ENCODE measurements at places on chromosomes 6 and 20.

DNA sequence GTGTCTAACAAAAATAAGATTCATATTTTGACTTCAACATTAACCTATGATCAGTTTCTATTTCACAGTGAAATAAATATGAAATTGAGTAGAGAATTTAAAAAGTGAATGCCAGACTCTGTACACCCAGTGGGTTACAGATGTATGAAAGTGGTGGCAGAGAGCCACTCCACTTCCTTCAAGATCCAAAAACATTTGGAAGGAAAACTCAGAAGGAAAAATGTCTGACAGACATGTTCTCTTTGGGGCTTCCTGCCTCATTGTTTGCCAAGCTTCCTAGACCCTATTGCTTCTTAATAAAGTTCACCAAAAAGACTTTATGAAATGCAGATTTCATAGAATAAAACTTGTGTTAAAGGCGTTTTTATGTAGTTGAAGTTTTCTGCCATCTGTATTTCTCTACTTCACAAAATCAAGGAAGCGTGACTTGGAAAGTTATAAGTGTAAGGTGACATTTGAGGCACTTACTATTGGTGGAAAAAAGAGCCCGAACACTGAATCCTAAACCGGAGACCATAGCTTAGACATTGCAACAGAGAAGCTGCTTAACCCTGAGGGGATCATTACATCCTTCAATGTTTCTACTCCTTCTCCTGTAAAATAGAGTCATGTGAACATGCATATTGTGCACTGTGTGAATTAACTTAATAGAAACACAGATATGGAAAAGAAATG is 12.8 kb downstream of the HMGCLL1 start:
- DNase-seq: no peak

- no peak for DNase-seq
Observed at GRCh38 chr6:7912736-7913517, 2.3 kb upstream of the TXNDC5 start.

- DNase-seq: no peak
Observed at GRCh38 chr6:49636713-49637349, at the start of gene RHAG. RHAG (minus strand) TSS chr6:49636839; CDS start chr6:49636812, 27 bp downstream.

DNA sequence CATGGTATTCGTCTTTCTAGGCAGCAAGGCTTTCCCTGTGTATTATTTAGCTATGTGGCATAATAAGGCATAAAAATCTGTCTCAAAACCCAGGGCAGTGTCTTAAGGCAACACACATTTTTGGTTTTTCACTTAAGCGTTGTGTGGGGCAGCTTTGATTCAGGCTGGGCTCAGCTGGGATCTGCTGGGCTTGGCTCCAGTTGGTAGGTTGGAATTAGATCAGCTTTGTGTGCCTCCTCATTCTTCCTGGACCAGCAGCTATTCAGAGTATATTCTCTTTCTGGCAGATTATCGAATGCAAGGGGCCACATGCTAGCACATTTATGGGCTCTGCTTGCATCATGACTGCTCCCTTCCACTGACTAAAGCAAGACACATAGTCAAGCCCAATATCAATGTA is 487.9 kb downstream of the RFPL4B start:
- DNase-seq: no peak

DNA sequence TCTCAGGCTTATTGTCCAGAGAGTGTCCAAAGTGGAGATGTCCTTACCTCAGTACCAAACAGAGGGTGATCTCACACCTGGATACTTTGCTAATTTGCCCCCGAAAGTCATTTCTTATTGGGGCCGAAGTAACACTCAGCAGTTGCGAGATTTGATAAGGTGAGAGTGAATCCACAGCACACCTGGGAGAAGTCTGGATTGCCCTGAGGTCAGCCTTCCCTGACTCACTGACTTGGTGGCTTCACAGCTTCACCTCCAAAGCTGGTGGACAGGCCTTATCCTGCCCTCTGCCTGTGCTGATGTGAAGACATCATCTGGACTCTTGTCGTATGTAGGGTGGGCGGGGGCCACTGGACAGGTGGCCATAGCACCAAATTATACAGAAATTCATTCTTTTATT is 101.9 kb upstream of the ARMC2 start:
- no peak for DNase-seq

DNA sequence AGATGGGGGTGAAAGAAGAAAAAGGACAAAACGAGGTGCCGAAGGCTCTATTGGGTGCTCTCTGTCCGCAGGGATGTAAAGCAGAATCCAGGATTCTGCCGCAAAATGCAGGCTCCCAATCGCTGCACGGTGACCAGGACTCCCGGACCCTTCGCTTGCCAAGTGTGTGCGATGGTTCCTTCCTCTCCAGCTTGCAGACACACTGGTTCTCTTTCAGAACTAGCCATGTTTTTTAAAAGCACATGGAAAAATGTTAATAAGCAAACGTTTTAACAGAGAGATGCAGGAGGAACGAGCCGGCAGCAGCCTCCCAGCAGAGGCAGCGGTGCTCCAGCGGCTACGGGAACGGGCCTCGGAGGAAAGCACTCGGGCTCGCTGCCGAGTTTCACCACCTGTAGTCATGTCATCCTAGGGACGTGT is 59.6 kb downstream of the ZNF831 start:
- no peak for DNase-seq

DNA sequence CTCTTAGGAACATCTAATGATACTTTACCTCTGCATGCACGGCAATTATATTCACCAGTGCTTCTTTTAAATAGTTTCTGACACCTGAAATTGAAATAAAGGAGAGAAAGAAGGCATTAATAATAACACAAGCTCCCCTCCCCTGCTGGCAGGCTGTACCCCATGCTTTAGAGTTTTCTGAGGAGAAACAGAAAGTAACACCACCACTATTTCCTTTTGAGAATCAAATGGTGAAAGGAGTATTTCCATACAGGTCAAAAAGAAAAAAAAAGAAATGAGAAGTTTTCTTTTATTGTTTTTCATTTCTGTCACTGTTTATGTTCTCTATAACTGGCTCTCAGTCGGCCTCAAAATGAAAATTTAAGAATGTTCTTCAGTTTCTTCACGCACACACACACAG is 108.1 kb downstream of the IRF4 start:
- no peak for DNase-seq

DNA sequence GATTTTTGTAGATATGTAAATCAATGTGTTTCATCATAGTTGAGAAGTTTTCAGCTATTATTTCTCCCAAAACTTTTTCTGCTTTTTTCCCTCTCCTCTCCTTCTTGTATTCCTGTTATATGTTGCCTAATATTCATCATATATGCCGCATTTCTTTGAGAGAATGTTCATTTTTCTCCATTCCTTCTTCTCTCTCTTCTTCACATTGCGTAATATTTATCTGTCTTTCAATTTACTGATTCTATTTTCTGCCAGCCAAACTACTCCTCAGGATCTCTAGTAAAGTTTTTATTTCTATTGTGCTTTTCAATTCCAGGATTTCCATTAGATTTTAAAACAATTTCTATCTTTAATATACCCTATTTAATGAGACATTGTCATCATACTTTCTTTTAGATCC is 896.8 kb downstream of the EPHA7 start:
- DNase-seq: no peak

- DNase-seq: peak; percentile 10
Observed at GRCh38 chr6:90413867-90414266, 117.2 kb upstream of the BACH2 start.

DNA sequence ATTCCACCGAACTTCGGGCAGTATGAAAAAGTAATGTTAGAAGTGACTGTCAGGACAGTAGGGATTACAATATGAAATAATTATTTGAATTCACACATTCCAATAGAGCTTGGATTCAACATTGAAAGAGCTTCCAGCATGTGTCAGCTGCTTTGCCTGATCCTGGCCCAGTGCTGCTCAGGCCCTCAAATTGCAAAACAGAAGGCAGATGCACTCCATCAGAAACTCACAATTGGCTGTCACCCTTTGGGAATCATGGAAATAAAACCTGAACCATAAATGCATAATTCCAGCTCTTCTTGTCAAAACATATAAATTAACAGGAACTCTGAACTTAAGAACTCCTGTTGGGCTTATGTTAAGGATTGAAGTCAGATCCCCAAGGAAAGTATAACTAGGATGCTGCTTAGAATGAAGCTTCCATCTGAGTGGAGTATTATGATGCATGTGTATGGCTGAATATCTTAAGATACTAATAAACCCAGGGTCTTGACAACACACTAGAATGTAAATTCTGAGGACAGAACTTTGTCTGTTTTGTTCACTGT is 1.8 kb upstream of the NDUFAF4 start:
- DNase-seq: no peak

DNA sequence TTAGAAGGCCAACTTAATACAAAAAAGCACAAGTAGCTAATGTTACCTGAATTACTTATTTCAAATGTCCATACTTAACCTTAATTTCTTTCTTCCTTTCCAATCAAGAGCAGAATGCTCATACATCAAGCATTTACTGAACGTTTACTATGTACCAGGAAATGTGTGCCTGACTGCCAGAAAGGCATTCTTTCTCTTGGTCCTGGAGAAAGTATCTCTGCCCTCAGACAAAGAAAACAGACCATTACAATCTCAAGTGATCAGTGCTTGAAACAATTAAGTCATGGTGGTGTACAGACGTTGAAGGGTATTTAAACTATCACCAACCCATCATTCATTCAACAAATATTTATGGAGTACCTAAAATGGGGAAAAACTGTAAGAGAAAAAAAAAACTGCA is 26.4 kb downstream of the CSNK2A1 start:
- DNase-seq: no peak

GRCh38 chr20:9981829-9982228 is 53.0 kb upstream of the ANKEF1 start:
- DNase-seq: peak; percentile 20

DNA sequence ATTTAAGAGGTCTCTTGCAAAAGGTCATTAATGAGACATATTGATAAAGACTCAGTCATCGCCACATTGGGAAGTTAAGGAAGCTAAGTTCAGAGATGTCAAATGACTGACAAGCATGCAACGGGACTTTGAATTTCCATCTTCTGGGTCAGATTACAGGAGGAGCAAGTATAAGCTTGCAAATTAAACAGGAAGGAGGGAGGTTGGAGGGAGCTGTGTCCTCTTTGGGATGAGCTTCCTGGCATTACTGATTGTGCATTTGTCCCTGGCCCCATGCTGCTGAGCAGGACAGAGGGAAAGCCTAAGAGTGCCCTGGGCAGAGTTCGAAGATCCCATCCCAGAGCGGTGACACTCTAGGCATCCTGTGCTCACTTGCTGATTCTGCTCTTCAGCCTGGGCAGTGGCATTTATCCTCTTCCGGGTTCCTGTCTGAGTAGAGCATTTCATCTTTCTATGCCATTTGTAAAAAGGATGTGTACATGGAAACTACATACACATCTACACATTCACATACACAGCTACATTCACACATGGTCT is 40.5 kb downstream of the SLC22A1 start:
- no peak for DNase-seq

DNA sequence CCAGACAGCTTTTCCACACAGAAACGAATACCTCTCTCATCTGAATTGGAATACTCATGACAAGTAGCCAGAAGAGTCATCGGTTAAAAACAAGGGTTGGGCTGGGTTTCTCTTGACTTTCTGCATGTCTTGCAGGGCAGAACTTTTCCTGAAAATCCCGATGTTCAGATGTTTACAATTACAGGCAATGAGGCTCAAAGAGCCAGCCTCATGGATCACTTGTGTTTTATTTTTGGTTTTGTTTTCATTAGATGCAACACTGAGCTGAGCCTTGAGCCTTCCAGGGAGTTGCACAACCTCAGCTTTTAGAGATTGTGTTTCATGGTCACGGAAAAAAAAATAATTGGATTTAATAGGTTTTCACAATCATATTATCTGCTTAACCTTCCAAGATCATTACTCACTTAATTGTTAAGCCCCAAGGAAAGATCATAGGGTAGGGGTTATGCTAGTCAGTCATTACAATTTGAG is 288.1 kb upstream of the PRDM1 start:
- DNase-seq: peak; percentile 96

DNA sequence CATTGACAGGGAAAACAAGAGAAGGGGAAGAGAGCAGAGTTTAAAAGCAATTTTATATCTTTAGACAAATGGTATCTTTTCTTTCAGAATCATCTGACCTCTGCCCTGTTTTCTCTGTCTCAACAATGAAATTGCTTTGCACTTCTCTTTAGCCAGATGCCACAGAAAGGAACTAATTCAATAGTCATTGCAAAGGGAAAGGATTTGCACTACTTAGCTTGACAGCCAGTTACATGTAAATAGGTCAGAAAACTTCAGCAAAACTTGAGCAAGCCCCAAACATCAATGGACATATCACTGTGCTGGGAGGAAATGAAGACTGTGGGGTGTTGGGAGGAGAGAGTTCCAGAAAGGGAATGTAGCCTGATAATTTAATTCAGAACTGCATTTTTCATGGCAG is 181.3 kb upstream of the FAM83B start:
- no peak for DNase-seq

GRCh38 chr6:76124018-76124417 is 51.6 kb upstream of the IMPG1 start:
- no peak for DNase-seq

GRCh38 chr20:2151858-2152281 is 50.2 kb downstream of the STK35 start:
- DNase-seq: peak; percentile 75

- peak; percentile 85 for DNase-seq
Observed at GRCh38 chr6:32118782-32119628, 9.0 kb downstream of the ATF6B start.

DNA sequence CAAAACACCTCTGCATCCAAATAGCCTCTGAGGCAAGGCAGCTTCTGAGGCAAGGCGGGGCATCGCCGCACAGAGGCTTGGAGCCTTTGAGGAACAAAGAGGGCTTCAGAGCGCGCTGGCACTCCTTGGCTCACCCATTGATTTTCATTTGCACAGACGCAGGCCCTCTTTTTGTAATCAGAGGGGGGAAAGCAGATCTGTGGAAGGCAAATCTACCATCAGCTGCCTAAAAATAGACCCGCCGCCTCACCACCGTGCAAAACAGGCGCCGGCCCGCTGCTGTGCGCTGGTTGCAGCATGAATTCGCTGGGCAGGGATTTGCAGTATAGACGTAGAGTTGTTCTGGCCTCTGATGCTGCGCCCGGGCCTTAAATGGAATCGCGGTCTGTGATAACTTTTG is 69.9 kb upstream of the STMND1 start:
- no peak for DNase-seq
